ENCODE measurements at places on chromosomes 3 and 15. TPM values are rescaled to one million over a fixed set of nuclear protein-coding genes. Genes with fewer than 3 reads are reported as not detected.

Gene GP5
- total RNA-seq = not detected

Gene ANO10
- 27.8 TPM for total RNA-seq

Gene C3orf22
- not detected for total RNA-seq

Gene VWA5B2
- not detected for total RNA-seq

Gene ALDH1L1
- total RNA-seq = 0.08 TPM

Gene GOLGA6C
- total RNA-seq = not detected

Gene SUSD5
- total RNA-seq = not detected

Gene FGF7
- total RNA-seq = not detected

Gene CDHR4
- total RNA-seq = not detected
